ENCODE measurements at places on chromosomes 1 and 21.

GRCh38 chr1:221696027-221696426, 45.9 kb downstream of the DUSP10 start:
- DNase-seq: no peak

DNA sequence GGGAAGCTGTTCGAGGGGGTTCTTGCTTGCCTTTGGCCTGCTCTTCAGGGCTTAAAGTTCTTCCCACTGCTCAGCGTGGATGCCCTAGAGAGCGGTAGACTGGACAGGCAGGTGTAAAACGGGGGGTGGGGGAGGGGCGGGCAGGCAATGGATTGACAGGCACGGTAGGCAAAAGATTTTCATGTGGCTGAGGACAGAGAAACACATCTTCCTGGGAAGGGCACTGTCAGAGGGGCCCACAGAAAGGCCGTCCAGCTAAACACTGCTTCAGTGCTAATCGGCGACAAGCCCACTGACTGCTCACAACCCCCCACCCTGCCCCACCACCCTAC, 412 bp downstream of the ABCA4 start:
- DNase-seq: no peak

DNA sequence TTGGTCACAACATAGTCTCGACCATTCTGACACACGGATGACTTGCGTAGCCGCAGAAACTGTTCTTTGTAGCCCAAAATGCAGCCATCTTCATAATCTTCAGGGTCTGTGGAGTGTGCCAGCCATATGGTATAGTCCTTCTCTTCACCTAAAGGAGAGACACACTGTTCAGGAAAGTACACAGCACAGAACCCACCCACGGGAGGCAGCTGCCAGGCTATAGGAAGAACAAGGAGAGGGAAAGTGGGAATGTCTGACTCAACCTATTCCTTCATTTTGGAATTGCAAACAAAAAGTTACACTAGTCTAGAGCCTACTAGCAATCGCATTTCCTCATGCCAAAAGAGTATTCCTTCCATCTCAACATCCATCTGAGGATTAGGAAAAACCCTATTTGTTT, 16.2 kb upstream of the MYBPHL start:
- DNase-seq: no peak

DNA sequence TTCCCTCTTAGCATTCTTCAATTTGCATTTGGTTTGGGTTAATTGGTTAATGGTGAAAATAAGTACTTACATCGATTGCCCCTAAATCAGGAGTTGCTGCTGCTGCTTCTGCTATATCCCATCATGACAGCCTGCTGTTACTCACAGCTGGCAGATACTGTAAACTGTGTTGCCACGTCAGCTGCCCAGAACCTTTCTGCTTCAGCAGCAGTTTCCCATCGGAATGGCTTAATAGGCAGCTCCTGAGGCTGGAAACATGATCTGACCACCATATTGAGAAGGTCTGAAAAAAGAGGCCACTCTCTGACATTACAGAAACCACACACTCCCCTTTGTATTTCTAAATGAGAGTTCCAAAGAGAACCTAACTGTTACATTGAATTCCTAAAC, 14.3 kb upstream of the SEC16B start:
- DNase-seq: no peak

GRCh38 chr1:37764414-37764825, 500 bp downstream of the EPHA10 start:
- peak; percentile 44 for DNase-seq

DNA sequence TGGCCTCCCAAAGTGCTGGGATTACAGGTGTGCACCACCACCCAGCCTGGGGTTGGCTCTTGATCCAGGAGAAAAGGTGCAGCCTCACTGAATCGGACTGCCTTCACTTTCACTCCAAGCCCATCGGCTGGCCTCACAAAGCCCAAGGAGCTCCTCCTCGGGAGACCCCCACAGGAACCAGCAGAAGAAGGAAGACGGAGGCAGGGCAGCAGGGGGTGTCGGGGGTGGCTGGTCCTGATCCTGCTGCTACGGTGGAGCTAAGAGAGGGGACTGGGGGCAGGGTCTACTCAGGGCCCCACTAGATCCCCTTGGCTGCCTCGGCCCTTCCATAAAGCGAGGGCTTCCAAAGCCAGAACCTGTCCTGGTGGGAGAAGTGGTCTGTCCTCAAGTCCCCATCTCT, 93.9 kb downstream of the STUM start:
- no peak for DNase-seq

DNA sequence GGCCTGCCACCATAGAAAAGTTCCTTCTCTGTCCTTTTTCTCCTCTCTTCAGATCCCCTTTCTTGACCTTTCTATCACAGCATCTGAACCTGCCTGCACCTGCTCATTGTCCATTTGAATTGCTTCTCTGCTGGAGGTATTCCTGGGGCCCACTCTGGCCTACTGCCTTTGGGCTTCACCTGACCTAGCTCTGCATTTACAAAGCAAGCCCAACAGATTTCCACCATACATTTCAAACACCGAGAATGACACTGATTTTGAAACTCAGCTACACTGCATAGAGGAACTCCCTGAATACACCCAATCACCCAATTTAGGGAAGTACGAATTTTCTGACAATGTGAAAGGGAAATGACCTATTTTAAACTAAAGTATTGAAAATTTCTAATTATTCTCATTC, 284.5 kb upstream of the USP25 start:
- no peak for DNase-seq

DNA sequence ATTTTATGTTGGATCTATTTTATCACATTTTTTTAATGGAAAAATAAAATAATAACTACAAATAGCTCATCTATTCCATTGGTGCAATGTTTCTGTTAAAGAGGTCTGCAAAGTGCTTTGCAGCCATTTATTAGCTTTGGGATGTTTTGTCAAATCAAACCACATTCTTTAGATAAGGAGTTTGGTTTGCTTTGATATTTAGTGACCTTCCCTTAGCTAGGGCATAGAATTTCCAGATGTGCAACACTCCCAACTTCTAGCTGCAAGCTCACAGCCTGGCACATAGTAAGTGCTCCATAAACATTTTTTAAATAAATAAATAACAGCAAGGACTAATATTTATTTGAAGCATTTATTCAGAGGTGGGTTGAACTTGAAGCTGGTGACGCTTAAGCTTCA, 80.4 kb upstream of the ARHGAP29 start:
- no peak for DNase-seq
